ENCODE measurements at places on chromosomes 16 and 17.

GRCh38 chr16:11240636-11241473 is 15.1 kb downstream of the SOCS1 start:
- no peak for DNase-seq

GRCh38 chr17:50355336-50355700 is 9.4 kb downstream of the XYLT2 start:
- DNase-seq, result no peak

DNA sequence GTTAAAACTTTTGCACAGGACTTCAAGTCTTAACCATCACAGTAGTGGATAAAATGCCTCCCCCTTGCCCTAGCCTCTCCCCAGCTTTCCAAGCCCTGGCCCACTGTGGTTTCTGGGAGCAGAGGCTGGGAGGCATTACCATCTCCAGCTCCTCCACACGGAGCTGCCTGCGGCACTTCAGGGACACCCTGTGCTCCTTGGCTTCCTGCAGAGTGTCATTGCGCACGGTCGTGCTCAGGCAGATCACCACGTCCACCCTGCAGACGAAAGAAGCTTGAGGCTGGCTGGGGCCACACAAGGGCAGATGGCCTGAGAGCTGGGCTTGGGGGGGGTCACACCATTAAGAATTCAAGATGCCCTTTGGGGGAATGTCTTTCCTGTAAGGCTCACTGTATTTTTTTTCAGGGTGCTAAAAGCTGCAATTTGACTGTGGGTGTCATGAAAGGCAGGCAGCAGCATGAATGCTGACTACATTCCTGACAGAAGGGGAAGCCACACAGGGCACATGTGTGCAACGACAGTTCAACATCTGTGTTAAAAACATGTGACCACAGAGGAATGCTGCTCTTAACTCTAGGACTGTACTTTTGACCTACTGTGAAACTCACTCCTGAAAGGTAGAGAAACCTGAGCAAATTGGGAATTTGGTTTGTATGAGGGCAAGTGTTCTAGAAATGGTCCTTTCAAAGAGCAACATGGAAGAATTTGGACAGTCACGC is 47.7 kb upstream of the CLEC18B start:
- DNase-seq, result no peak

DNA sequence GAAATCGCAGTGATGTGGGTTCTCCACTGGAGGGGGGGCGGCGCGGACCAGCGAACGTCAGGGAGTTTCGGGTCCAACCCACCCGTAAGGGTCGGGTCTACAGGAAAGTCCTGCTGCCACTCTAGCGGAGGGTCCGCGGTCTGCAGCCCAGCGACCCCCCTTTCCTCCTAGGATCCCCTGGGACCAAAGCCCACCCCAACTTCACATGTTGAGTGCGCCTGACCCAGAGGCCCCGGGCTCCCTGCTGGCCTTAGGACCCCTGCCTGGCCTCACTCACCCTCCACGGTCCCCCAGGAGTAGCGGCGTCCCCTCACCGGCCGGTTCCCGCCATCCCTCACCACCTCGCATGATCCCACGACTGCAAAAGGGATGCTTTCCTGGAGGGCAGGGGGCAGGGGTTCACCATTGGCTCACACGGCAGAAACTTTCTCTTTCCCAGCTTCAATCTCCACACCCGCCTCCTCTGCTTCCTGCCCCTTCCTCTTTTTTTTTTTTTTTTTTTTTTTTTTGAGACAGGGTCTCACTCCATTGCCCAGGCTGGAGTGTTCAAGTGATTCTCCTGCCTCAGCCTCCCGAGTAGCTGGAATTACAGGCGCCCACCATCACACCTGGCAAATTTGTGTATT is 3.1 kb downstream of the SEPTIN1 start:
- no peak for DNase-seq

DNA sequence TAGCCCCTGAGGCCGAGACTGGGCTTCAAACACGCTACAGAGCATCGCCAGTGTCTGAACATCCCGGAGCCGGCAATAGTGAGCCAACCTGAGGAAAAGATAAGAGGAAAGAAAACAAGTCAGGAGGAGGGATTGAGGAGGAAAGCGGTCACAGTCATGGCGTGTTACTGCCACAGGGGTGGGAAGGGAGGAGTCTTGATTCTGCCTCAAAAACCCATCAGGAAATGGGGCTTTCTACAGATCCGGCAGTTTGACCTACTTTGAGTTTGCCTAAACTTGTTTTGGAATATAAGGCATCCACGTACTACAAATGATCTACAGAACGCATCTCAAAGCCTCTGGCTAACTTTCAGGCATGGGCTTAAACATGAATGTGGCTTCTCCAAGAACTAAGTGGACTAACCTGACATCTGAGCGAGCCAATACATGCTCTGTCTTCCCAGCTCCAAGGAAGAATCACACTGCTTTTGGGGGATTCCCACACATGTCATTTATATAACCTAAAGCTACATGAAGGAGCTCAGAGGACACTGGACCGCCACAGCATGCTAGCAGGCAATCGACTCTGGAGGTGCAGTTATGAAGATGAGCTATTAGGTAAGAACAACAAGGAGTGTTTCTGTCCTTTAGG is 96.6 kb downstream of the WDR59 start:
- DNase-seq, result no peak

DNA sequence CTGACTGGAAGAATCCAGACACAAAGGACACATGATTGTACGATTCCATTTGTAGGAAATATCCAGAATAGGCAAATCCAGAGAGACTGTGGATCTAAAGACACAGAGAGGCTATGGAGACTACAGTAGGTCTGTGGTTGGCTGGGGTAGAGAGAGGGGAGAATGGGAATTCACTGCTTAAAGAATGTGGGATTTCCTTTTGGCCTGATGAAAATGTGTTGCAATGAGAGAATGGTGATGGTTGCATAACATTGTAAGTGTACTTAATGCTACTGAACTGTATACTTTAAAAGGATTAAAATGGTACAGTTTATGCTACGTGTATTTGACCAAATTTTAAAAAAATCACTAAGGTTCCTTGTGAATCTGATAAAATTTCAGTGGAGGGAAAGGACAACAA is 62.1 kb downstream of the GPRC5B start:
- DNase-seq, result no peak

- no peak for DNase-seq
Measured at GRCh38 chr16:82995924-82996441, 369.2 kb downstream of the CDH13 start.

- DNase-seq, result no peak
Measured at GRCh38 chr17:36937001-36937958, at the start of gene LHX1. LHX1 (plus strand) TSS chr17:36937475; CDS start chr17:36938198, 723 bp downstream.

- DNase-seq, result no peak
Measured at GRCh38 chr17:59513934-59514841, 51.2 kb upstream of the DHX40 start.

DNA sequence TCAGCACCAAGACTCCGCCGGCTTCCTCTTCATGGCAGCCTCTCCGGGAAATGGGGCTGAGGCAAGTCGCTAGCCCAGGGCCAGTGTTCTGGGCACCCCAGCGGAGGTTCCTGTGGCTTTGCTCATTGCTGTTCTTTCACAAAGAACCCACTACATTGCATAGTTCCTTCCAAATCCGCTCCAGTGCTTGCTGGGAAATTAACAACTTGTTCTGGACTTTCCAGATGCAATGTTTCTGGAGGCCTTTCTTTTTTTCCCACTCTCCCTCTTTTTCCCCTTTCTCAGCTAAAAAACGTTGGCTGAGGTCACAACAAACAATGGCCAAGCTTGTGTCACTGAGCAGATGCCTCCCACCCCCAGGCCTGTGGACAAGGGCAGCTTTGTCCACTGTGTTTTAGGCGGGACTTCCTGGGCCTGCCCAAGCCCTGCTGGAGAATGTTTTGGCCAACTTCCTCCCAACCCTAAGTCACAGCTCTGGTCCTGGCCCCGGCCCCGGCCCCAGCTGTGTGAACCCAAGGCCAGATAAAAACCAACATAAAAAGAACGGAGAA is 131.5 kb upstream of the RCVRN start:
- DNase-seq, result no peak

GRCh38 chr17:13638855-13639458 is 37.2 kb upstream of the HS3ST3A1 start:
- no peak for DNase-seq

GRCh38 chr16:14522671-14523070 is 107.4 kb downstream of the PARN start:
- no peak for DNase-seq
